GM04503 (cell line): ENCODE measurements at places on chromosomes 6 and 20.

GRCh38 chr6:151350442-151351145 is 40.8 kb downstream of the ZBTB2 start:
- no peak for DNase-seq

DNA sequence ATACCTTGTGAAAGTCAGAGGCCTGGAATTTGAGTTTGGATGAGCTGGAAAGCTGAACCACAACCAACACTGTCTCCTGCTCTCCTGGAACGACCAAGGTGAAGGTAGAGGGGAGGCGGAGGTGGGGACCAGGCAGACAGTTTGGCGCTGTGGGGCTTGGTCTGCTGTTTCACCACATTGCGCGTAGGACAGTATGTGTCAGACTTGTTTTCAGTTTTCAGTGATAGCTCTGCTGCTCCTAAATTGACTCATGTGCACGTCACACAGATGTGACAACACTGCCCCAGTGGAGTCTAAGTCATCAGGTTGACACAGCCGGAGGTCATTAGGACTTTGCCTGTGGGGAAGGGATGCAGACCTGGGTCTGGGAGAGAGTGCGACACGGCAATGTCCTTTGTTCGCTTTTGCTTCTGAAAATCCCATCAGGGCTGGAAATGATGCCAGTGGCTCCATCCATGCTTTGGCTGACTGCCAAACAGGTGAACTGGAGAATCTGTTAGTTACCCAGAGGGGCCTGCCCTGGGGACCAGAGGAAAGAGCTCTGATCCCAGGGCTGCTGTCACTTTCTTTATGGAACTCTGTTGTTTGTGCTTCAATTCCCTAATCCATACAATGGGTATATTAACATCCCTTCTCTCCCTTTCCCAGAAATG is 255.5 kb downstream of the CDC5L start:
- DNase-seq = no peak

DNA sequence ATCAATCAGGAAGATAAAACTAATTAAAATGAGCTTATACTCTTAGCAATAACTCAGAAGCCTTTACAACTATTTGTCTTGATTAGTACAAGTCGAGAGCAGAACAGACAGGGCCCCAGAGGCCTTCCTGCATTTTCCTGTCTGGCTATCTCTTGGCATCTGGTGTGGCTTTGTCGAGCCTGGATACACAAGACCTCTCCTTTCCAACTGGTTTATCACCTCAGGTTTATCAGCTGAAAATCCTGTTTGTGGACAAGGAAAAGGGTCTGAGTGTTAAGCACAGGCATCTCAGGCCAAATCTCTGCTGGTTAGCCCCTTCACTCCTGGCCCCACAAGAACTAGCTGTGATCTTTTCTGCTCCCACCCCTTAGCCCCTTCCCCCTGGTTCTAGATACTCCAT is 32.6 kb downstream of the BAK1 start:
- DNase-seq = no peak

GRCh38 chr20:4885877-4886276 is 115.4 kb downstream of the SLC23A2 start:
- no peak for DNase-seq

DNA sequence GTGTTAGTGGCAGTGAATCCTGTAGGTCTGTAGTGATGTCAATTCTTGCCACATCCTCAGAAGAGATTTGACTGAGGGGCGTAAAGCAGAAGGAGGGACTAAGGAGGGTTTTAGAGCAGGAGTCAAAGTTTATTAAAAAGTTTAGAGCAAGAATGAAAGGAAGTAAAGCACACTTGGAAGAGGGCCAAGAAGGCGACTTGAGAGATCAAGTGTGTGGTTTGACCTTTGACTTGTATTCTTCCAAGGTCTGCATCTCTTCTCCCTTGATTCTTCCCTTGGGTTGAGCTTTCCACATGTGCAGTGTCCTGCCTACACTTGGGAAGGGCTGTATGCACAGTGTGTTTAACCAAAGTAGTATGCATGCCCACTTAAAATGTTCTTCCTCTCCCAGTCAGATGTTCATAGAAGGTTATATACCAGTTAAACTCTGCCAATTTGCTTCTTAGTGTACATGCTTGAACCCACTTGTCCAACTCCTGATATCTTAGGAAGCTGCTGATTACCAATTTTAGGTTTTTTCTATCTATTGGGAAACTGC is 627.6 kb downstream of the MMUT start:
- no peak for DNase-seq

GRCh38 chr6:15076565-15076964 is 169.3 kb upstream of the JARID2 start:
- no peak for DNase-seq

DNA sequence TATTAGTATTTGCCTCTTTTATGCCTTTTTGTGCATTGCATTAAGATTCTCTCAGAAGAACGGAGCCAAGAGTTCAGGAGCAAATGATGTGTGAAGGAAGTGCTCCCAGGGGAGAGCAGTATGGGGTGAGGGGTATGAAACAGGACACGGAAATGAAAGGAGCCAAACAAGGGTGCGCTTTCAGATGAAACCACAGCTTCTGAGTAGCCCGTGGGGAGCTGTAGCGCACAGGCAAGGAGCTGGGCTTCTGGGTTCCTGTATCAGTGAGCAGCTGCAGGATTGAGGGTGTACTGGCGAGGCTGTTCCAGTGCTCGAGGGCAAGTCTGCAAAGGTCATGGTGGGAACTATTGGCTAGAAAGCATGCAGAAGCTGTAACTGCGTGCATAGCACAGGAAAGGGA is 25.4 kb downstream of the ANKEF1 start:
- DNase-seq = no peak
